ENCODE measurements at places on chromosomes 7 and 10.
A peak's percentile ranks its signal among the peaks of the same experiment; 100 is the strongest.

- DNase-seq: no peak
Observed at GRCh38 chr7:50146692-50147091, 53.6 kb upstream of the ZPBP start.

DNA sequence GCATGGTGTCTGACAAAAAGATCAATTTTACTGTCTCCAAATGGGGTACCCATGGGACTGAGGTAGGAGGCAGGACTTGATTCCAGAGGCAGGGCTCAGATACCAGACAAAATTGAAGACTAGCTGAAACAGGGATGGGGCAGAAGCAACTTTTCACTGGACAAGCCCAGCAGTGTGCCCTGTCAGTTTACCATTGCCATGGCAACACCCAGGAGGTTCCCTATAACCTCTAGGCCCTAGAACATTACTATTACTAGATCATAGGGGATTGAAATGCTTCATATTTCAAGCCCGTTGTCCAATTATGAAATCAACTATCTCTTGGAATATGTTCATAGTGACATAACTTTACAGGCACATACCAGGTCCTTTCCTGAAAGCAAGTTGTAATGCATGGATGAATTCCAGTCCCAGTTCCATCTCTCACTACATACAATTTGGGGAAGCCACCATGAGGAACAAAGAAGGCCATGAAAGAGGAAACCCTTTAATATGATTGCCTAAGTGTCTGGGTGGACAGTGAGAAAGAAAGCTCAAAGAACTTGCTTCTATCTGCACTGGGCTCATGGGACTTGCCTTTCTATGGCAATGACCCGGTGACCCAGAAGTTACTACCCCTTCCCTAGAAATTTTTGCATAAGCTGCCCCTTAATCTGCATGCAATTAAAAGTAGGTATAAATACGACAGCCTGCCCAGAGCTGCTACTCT, 557.9 kb downstream of the KCNMA1 start:
- no peak for DNase-seq

DNA sequence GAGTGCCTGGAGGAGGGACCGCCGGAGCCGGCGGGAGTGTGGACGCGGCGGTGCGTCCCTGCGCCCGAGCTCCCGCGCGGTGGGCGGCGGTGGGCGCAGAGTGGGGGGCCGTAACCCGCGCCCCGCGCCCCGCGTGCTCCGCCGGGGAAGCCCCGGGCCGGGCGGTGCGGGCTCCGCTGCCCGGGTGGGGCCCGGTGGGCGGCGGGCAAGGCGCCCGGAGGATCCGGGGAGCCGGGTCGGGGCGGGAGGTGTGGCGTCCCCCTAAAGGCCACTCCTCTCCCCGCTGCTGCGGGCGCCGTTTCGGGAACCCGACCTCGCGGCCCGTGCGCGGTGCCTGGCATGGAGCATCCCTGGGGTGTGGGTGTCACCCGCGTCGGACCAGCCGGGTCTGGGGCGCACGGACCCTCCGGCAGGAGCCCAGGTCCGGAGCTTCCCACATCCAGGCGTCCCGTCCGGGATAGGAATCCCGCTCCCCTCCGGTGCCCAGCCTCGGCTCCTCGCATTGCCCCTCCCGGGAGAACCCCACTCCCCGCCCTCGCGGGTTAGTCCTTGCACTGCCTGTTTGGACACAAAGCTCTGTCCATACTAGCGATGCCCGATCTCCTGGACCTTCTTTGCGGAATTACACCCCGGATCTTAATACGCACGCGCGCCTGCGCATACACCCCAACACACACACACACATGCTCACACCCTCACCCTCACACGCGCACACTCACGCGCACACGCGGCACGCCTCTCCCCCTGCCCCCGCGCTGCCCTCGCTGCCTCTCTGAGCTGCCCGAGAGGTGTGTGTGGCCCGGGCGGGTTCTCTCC, 723 bp downstream of the MTURN start:
- peak; percentile 36 for DNase-seq

DNA sequence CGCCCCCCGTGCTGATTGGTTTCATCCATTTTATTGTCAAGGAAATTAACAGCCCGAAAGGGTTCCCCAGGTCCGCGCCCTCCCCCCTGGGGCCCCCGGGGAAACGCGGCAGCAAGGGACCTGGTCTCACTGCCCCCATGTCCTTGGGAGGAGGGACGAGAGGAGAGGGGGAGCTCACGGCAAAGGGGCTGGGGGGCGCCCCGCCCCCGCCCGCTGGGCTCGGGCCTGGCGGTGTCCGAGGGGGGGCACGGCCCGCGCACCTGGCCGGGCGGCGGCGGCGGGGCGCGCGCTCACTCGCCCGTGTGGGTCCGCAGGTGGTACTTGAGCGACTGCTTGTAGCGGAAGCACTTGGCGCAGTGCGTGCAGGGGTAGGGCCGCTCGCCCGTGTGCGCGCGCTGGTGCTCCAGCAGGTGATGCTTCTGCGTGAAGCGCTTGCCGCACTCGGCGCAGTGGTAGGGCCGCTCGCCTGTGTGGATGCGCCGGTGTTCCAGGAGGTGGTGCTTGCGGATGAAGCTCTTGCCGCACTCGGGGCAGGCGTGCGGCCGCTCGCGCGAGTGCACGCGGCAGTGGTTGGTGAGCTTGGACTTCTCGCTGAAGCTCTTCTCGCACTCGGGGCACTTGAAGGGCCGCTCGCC, 29.3 kb downstream of the ZNF777 start:
- DNase-seq: no peak

- no peak for DNase-seq
Observed at GRCh38 chr7:55439627-55440026, 74.5 kb downstream of the LANCL2 start.

GRCh38 chr10:92590623-92591549, 2.0 kb upstream of the KIF11 start:
- DNase-seq: no peak

DNA sequence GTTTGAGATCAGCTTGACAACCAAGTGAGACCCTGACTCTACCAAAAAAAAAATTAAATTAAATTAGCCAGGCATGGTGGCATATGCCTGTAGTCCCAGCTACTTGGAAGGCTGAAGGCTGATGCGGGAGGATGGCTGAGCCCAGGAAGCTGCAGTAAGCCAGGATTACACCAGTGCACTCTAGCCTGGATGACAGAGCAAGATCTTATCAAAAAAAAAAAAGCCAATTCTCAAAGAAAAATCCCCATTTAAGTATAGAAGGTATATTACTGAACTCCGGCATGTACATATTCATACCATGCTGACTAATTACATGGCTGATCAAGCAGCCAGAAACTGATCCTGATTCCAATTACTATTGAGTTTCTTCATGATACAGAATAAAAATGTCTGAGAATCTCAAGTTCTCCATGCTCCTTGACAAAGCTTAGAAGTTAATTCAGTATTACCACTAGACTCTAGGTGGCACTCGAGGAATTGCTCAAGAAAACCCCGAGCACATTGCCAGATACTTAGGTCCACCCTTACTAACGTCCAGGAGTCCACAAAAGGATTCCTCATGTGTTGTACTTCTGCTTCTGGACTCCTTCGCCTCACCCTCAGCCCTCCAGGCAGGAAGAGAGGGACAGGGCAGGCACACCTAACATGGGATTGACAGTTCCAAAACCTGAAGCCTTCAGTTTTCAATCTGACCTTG, 148.9 kb downstream of the PARD3 start:
- DNase-seq: no peak

GRCh38 chr7:79285756-79286155, 167.7 kb downstream of the MAGI2 start:
- no peak for DNase-seq

DNA sequence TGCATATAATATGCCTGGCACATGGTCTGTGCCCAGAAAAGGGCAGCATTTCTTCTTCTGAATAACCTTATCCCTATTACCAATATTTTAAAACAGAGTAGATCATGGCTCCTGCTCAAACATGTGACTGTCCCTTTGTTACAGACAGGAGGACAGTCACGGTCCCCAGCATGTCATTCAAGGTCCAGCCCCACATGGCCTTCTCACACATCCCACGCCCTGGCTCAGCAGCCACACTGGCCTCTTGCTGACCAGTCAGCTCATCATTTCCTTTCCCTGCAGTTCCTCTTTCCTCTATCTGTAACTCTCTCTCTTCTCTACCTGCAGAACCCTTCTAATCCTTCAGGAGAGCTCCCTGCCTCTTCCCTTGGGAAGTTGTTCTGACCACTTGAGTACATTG, 167.8 kb downstream of the CHN2 start:
- DNase-seq: no peak

GRCh38 chr7:155865830-155866525, 53.7 kb upstream of the SHH start:
- no peak for DNase-seq

DNA sequence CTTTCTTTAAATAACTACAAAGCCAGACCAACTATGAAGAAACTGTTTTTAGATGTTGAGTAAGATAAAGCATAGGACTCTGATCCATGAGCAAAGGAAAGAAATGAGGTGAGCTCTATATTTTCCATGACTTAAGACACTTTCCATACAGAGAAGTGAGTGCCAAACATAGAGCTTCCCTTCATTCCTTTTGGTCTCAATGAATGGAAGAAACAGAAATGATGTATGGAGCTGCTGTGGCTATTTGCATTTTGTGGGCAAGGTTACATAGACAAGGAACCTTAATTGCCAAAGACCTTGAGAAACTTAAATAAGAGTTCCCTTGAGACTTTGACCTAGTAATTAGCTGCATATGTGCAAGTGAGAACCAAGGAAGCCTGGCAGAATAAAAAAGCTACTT, 1152.2 kb downstream of the XPNPEP1 start:
- DNase-seq: no peak

- DNase-seq: no peak
Observed at GRCh38 chr10:15842556-15843169, 17.6 kb downstream of the MINDY3 start.

GRCh38 chr10:3077940-3078630, 10.7 kb downstream of the PFKP start:
- DNase-seq: no peak

DNA sequence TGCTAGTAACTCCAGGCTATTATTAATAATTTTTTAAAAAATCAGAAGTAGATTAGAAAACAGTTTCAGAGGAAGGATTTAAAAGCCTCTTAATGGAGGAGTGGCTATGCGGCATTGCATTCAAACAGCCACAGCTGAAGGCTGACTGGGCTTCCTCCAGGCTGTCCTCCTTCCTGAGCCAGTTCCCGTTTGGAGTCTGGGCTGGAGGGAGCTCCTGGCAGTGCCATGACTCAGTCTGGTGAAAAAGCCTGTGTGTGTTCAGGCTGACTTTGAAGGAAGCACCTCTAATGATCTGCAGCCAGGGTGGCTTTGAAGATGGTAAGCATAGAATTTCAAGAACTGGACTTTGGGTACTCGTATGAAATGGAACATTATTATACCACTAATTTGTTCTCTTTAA, 134.6 kb downstream of the DPP6 start:
- DNase-seq: no peak

- DNase-seq: no peak
Observed at GRCh38 chr10:30765616-30766015, 136.1 kb upstream of the LYZL2 start.

DNA sequence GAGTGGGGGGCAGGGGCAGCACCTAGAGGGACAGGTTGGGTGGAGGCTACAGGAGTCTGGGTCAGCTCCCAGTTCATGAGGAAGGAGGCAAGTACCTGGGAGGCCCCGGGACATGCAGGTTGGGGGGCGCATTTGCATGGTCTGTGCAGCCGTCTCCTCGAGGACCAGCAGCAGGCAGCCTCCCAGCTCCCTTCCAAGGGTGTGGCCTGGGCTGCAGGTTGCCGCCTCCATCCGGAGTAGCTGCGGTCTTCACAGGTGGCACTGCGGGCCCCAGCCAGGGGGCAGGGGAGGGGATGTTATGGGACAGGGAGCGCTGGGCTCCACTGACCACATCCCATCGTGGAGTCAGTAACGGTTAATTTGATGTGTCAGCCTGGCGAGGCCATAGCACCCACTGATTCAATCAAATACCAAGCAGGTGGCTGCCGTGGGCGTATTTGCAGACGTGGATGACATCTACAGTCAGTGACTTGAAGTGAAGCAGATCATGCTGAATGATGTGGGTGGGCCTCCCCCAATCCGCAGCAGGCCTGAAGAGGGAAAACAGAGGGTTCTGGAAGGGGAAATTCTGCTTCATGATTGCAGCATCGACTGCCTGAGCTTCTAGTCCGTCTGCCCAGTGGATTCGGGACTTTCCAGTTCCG, 81.6 kb downstream of the PRKAG2 start:
- peak; percentile 88 for DNase-seq
